ENCODE measurements at places on chromosomes 3 and 15.

GRCh38 chr3:151330899-151331298 is 1.6 kb upstream of the P2RY13 start:
- no peak for DNase-seq

GRCh38 chr15:66387163-66388042 is 691 bp downstream of the MAP2K1 start:
- DNase-seq: peak; percentile 84

- no peak for DNase-seq
Measured at GRCh38 chr3:11172096-11172690, 17.9 kb downstream of the HRH1 start.

DNA sequence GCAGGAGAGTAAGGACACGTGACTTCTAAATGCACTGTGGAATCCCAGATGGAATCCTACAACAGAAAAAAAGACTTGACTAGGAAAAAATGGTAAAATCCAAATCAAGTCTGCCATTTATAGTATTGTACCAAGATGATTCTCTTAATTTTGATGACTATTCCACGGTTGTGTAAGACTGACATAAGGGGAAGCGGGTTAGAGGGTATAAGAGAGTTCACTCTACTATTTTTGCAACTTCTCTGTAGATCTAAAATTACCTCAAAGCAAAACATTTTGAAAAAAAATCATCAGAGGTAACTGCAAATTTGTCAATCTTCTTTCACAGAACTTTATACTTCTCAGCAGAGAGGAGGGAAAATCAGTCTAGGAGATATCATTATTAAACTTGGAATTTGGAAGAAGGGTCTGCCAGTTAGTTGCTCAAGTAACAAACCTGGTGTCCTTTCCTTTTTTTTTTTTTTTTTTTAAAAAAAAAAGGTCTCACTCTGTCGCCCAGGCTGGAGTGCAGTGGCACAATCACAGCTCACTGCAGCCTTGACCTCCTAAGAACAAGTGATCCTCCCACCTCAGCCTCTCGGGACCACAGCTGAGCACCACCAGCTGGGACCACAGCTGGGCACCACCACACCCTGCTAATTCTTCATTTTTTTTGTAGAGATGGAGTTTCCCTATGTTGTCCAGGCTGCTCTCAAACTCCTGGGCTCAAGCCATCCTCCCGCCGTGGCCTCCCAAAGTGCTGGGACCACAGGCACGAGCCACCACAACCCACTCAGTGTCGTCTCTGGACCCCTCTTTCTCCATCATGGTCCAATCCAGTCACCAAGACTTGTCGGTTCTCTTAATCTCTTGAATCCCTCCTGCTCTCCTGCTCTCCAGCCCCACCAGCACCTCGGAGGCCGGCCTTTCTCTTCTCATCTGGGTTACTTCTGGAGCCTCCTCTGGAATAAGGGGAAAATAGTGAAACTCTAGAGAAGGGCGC is 14.9 kb upstream of the HES1 start:
- DNase-seq: no peak

- no peak for DNase-seq
Measured at GRCh38 chr3:3853544-3853943, 54.3 kb downstream of the LRRN1 start.

GRCh38 chr3:129344540-129345220 is 66.0 kb downstream of the HMCES start:
- no peak for DNase-seq

DNA sequence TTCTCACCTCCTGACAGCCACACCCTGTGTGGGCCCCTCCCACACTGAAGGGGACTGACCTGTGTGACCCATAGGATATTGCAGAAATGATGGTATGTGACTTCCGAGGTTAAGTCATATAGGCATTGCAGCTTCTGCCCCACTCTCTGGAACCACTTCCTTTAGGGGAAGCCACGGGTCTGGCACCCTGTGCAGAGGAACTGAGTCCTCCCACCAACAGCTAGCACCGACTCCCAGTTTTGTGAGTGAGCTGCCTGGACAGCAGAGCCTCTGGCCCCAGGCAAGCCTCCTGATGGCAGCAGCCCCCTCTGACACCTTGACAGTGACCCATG is 24.6 kb upstream of the SLC6A6 start:
- peak; percentile 37 for DNase-seq

GRCh38 chr3:58161435-58162398 is 49.1 kb downstream of the DNASE1L3 start:
- no peak for DNase-seq

DNA sequence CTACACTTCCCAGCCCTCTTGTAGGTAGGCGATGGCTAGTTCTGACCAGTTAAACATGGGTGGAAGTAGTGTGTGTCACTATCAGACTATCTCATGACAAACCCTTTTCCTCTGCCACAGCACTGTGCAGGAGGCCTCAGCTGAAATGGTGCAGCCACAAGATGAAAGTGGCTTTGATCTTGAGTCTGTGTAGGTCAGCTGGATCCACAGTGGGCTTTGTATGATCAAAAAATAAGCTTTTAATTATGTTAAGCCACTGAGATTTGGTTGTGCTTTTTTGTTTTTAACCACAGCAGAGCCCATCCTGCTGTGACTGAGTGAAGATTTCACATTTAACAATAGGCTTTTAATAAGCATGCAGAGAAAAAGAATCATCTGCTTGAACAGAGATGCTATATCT is 19.7 kb downstream of the RCN2 start:
- DNase-seq: no peak

DNA sequence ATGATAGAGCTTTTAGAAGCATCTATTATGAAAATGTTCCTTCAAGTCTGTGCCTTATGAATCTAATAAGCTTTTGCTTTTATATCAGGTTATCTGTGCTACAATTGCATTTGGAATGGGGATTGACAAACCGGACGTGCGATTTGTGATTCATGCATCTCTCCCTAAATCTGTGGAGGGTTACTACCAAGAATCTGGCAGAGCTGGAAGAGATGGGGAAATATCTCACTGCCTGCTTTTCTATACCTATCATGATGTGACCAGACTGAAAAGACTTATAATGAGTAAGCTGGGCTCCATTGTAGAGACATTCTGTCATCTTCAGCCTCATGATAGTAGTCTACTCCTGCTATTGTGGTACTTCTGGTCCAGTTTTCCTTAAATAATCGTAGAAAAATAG is 73.4 kb downstream of the BLM start:
- no peak for DNase-seq

DNA sequence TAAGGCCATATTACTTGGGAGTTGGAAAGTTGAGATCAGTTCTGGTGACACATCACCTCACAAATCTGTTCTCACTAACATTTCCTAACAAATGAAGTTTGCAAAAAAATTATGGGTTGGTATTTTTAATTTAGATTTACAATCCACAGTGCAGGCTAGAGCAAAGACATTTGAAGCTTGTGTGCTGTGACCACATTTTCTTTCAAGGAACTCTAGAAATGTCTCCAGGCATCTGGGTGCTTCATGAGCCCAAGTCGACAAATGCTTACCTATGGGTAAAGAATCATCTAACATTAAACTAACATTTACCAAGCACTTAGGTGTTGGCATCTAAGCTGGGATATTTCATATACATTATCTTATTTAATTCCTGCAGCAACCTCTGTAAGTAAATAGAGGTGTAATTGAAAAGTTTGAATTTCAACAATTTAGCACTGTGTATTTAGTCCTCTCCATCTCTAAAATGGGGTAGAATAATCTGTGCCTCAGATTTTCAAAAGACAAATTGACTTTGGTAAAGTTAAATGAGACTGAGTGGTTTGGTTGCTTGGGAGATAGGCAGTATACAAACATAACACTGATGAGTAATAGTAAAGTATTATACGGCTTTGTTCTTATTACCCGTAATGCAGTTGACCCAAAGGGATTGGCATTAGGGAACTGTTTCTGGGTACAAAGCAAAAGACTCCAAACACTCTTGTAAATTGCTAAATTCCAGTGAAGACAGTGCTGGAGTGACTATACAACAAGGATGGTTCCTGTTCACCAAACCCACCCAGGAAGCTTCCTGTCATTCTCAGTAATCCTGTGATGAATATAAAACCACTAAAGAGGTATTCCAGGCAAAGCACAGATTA is 162.5 kb downstream of the TPRG1 start:
- DNase-seq: no peak

DNA sequence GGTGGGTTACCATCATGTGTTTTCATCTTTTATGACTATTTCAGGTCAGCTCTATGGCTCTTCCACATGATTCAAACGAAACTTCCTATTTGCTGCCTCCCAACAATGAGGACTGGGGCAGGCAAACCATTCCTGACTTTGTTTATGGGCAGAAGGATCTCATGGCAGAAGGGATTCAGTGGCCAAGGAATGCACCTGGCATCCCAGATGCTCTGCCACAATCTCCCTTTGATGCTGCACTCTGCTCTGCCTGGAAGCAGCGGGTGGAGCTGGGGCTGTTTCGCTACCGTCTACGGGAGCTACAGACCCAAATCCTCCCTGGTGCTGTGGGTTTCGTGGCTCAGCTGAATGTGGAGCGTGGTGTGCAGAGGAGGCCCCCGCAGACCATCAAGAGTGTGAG is 6.8 kb downstream of the GDPGP1 start:
- DNase-seq: no peak

GRCh38 chr3:50412231-50412754 is 53.0 kb upstream of the TMEM115 start:
- no peak for DNase-seq

DNA sequence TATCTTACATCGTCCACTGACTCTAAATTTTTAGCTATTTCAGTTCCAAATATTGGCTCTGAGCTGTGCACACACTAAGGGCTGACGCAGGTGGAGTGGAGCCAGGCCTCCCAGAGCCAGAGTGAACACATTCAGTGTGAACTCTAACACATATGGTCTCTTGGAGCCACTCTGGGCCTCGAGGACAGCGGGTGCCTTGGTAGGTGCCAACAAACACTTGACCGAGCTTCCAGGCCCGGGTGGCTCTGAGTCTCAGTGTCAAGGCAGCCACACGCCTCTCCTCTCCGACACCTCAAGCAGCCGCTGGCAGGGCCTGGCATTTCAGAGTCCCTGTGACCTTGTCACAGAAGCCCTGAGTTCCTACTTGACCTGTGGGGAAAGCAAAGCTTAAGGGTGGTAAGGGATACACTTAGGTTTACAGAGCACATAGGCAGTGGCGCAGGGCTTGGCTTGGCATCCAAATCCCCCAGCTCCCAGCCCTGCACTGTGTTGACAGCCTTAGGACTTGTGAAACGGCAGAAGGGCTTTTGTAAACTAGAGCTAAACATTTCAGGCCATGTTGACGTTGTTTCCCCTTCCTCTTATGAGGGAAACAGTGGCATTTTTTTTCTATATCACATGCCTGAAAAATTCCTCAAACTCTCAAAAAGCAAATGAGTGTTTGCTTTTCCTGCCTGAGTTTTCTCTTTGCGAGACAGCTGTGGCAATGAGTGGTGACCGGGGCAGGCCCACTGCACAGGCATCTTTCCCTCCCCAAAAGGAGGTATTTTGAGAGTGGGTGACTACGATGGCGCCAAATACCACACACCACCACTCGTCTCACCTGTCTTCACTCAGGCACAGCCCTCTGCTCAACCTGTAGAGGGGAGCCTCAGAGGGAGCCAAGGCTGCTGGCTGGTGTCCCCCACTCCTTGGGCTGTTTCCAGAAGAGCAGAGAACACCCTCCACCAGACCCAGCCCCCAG is 60.8 kb downstream of the DAPK2 start:
- DNase-seq: no peak

- DNase-seq: no peak
Measured at GRCh38 chr3:72439321-72440183, 408.7 kb downstream of the SHQ1 start.

- DNase-seq: no peak
Measured at GRCh38 chr3:118116991-118117390, 917.7 kb downstream of the IGSF11 start.

DNA sequence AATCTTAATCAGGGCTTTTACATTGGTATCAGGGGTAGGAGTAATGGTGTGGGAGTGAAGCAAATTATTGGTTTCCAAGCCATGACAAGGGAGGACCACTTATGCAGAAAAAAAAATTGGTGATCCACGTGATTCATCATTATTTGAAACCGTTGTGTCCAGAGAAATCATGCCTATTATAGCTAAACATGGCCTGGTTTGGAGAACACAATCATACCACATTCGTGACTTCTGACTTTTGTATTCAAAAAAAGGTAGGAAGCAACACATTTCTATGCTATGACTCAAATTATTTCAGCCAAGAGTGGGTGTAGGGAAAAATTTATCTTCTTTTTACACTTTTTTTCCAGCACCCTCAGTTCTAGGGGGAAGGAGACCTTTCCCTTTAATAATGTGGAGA is 924.3 kb upstream of the GBE1 start:
- no peak for DNase-seq

- DNase-seq: no peak
Measured at GRCh38 chr15:87597346-87598052, 659.0 kb downstream of the NTRK3 start.

- DNase-seq: no peak
Measured at GRCh38 chr15:42085236-42085605, 9.1 kb downstream of the PLA2G4D start.

GRCh38 chr15:27884726-27885125 is 214.4 kb downstream of the OCA2 start:
- DNase-seq: no peak

- DNase-seq: no peak
Measured at GRCh38 chr15:77305953-77306352, 114.0 kb downstream of the PEAK1 start.

DNA sequence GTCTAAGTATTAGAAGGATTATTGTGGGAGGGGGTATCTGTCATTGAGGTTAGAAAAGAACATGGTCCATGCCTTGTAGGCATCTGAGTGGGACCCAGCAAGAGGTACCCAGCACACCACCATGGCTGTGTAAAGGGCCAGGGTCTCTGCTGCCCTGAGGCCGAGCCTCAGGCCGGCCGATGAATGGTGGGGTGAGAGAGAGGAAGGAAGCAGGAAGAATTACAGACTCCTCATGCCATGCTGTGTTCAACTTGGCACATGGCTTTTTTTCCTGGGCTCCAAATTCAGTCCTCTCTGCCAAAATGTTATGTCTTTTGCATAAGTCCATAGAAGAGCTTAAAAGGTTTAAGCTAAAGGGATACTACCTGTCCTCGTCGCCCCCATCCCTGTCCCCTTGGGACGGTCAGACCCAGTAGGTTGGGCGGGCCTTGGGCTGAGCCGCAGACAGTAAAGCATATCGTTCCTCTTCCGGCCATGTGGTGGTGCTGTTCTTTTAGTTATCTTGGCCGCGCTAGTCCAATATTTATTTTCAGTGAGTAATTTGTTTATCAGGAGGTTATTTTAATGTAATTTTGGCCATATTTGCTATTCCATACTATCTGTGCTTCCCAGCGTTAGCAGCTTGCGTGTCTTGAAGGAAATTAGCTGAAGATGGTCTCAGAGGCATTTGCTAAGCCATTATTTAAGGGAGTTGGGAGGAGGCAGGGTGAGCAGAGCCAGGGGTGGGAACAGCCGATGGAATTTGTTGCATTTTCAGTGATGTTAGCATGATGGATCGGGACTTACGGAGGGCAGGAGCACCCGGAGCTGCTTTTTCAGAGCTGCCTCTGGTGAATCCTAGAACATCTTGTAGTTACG is 152.4 kb downstream of the AGBL1 start:
- peak; percentile 24 for DNase-seq

GRCh38 chr3:182455011-182455410 is 338.3 kb upstream of the ATP11B start:
- no peak for DNase-seq

- no peak for DNase-seq
Measured at GRCh38 chr3:182364723-182365650, 428.3 kb upstream of the ATP11B start.

Measured in activated naive CD8-positive, alpha-beta T cell treated with anti-CD3 and anti-CD28 coated beads, Interleukin-2, amount 50 U/mL, for 24 hours (primary cell).